ENCODE measurements at places on chromosomes 4 and X.

DNA sequence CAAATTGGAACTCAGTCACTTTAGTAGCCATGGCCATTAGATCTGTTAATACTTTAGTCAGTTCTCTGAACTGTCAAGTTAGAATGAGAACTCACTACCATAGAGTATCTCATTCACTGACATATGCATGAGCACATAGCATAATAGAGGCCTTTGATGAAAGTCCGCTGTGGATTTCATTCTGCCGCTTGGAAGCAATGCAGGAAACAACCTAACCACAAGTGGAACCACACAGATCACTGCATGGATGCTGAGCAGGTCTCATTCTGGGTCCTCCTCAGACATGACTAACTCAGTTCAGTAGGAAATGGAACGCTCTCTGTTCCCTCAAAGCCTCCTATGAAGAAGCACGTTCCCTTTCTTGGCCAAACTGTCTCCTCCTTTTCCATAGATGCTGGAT is 1624.8 kb upstream of the TENM3 start:
- peak; percentile 9 for DNase-seq

- DNase-seq, result no peak
Observed at GRCh38 chrX:79110731-79111130, 33.8 kb upstream of the GPR174 start.

DNA sequence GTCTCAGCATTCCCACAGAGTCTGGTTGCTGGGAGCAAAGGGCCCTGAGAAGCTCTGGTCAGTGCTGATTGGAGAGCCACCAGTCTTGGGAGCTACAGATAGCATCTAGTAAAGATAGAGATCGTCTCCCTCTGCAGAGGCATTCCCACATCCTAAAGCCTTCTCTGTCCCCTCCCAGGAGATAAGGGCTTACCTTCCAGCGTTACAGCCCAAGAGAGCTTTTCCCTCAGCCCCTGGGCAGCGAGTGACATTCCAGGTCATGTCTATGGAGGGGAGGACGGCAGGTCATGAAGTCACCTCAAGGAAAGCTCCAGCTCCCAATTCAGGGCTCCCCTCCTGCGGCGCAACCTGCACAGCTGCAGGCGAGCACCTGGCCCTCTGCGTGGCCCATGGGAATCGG is 29.9 kb downstream of the CLDN34 start:
- DNase-seq, result no peak

DNA sequence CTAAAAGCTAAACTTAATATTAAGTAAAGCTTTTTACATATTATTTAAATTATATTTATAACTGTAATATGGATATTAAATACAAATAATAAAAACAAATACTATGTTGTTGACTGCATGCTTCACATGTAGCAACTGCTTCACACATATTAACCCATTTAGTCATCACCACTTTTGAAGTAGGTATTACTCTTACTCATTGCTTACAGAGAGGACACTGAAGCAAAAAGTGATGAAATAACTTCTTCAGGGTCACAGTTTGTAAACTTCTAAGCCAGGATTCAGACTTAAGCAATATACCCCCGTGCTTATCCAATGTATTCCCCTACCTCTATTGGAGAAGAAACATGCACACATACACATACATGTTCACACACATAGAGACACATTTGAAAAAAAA is 166.6 kb downstream of the DKK2 start:
- no peak for DNase-seq

DNA sequence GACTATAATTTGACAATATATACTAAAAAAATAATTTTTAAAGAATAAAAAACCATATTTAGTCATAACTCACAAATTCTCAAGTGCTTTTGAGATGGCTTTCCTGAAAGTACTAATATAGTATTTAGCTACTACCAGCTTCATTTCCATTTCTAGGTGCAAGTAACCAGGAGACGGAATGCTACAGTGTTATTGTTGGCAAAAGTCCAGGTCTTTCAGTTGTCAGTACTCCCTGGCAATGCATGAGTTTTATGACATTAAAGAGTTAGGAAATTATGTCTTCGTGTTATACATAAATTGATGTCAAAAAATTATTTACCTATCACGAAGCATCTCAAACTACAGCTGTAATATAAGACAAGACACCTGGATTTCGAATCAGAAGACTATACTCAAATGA is 45.0 kb downstream of the TMEM47 start:
- DNase-seq, result no peak

DNA sequence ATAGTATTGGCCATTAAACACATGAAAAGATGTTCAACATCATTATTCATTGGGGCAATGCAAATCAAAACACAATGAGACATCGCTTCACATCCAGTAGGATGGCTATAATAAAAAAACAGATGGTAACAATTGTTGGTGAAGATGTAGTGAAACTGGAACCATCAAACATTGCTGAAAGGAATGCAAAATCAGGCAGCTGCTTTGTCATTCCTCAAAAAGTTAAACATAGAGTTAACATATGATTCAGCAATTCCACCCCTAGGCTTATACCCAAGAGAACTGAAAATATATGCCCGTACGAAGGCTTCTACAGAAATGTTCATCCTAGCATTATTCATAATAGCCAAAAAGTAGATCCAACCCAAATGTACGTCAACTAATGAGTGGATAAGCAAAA is 144.0 kb upstream of the NAP1L5 start:
- DNase-seq, result no peak

DNA sequence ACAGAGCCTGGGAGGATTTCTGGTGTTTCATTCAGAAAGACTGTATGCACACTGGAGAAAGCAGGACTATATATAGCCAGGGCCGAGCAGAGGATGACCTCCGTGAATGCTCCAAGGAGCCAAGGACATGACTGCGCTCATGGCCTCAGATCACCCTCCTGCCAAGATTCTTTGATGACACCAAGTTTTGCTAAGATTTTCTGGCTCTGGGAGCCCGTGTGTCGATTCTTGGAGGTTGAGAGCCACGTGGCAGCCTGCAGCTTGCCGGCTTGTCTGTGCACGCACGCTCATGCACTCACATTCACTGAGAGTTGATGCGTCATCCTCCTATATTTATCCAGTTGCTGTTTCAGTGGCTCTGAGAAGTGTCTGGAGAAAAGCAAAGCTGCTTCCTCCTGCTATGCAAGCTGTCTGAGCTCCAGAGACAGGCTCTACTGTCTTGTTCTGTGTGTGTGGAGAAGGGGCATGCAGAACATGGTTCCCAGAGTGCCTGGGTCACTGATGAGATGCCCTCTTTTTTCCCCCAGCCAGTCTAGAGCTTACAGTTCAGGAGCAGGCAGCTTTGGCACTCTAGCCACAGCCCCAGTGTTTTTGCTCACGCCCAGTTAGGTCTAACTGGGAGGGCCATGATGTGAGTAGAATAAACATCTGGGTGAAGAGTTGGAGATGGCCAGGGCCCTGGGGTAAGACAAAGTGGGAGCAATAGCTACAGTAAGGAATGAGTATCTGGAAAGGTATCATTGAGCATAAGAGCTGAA is 64.9 kb upstream of the SCOC start:
- DNase-seq, result no peak

DNA sequence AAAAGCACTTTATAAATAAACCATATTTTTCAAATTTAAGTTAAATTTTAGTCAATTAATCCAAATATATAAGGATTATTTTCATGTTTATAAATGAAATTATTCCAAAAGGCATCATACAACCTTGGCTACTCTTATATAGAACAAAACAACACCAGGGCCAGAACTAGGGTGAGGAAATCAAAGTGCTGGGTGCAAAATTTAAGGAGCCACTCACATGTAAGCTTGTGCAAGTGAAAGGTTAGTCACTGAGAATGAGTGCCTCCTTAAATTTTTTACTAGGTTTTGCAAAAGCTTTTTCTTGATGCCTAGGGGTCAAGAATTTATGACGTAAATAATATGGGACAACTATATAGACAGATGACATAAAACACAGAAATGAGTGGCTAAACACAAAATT is 83.4 kb upstream of the COX18 start:
- peak; percentile 30 for DNase-seq

DNA sequence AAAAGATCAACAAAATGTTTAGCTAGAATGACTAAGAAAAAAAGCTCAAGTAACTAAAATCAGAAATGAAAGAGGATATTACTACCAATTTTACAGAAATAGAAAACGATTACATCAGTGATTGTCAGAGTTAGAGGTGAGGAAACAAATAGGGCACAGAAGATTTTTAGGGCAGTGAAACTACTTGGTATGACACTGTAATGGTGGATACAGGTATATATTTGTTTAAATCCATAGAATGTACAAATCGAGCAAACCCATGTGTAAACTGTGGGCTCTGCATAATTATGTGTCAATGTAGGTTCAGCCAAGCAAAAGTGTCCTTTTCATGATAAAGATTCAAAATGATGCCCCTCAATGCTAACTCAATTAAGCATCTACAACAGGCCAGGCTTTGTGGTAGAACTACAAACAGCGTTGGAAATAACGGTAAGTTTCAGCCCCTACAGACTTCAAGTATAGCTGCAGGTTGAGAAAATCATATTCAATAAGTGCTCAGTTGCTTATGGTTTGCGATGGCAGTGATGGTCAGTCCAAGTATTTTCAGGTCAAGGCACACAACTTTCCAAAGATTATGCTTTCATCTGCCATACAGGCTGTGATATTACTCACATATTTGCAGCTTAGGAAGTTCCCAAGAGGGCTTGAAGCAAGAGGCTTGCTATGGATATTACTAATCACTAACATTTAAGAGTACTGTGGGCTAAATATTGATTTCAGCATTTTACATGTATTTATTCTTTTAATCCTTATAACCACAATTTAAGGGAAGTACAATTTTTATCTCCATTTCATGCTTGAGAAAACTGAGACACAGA is 158.6 kb downstream of the TET2 start:
- no peak for DNase-seq

DNA sequence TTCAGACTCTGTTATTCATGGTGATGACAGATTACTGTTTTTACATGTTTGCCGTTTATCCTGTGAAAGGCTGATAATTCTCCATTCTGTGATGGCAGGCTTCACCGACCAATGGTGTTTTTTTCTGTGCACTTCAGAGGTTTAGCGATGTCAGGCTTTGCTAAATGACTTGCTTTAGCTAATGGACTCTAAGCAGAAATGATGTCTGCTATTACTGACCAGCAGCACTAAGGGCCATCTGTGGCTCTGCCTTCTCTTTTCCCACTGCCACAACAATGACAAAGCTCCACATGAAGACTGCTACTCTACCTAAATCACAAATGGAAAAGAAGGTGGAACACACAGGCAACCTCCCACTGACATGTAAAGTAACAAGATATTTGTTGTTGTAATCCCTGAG is 68.4 kb upstream of the ALB start:
- DNase-seq, result no peak

DNA sequence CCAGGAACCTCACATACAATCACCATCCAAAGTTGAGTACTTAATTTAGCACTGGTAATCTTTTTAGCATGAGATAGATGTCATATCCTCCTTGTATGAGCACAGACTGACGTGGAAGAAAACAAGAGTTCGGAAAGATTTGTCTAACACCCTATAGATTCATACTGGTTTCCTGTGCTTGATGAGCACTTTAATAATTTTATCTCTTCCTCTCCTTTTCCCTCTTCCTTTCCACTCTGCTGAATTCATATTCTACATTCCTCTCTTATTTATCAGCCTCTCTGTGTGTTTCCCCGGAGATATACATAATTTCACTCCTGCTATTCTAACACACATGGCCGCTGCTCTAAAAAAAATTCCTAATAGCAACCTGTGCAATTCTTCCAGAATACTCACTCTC is 273.9 kb downstream of the AFF2 start:
- DNase-seq, result no peak

- no peak for DNase-seq
Observed at GRCh38 chr4:1685235-1686150, 1.4 kb upstream of the FAM53A start.

DNA sequence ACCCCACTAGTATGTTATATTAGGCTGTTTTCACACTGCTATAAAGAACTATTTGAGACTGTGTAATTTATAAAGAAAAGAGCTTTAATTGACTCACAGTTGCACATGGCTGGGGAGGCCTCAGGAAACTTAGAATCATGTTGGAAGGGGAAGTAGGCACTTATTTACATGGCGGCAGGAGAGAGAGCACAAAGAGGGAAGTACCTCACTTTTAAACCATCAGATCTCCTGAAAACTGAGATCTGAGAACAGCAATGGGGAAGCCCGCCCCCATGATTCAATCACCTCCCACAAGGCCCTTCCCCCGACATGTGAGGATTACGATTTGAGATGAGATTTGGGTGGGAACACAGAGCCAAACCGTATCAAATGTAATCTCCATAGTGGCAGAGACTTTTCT is 45.4 kb upstream of the XK start:
- DNase-seq, result peak; percentile 23

DNA sequence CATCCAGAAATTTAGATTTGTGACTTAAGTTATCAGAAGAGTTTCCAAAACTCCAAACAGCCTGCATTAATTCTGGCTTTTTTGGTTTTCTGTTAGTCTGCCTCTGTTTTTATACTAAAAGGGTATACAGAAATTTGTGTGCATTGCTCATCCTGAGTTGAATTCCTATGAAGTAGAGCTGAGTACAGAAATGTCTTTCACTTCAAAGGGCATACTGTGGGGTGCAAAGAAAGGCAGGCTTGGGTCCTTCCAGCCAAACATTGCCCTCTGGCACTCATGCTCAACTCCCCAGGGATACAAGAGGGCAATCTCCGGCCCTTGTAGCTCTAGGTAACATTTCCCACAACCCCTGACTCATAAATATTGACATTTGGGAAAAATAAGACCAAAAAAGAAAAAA is 27.6 kb upstream of the TMEM184C start:
- DNase-seq, result no peak
